Fibroblast of villous mesenchyme (primary cell): ENCODE measurements at places on chromosomes 12 and 14. TPM values are rescaled to one million over a fixed set of nuclear protein-coding genes. Genes with fewer than 3 reads are reported as not detected.

The PIK3C2G gene
- not detected in 2 replicates for total RNA-seq

The ARID2 gene
- total RNA-seq = 19.3 and 25.0 TPM in 2 replicates

The RNU4-1 gene
- total RNA-seq = under 0.01 TPM in 2 replicates

The SLC25A3 gene
- 620 and 668 TPM in 2 replicates for total RNA-seq

The NEUROD4 gene
- not detected in 2 replicates for total RNA-seq

The SLC7A7 gene
- 3.9 and 5.5 TPM in 2 replicates for total RNA-seq

The TMEM116 gene
- 5.5 and 7.3 TPM in 2 replicates for total RNA-seq

The ZC2HC1C gene
- 0.64 and 2.2 TPM in 2 replicates for total RNA-seq

The CCDC88C gene
- under 0.01 and 0.32 TPM in 2 replicates for total RNA-seq

The NR4A1 gene
- total RNA-seq = 2.2 and 2.9 TPM in 2 replicates

The GPX2 gene
- total RNA-seq = not detected in 2 replicates

The TAS2R30 gene
- 7.4 and 9.1 TPM in 2 replicates for total RNA-seq

The HOXC6 gene
- 1.6 and 1.7 TPM in 2 replicates for total RNA-seq

The GRIP1 gene
- total RNA-seq = 0.32 and 1.7 TPM in 2 replicates

The RAD51AP1 gene
- 9.3 and 18.1 TPM in 2 replicates for total RNA-seq

The OAS1 gene
- total RNA-seq = under 0.01 and 0.86 TPM in 2 replicates

The IFT43 gene
- 37.4 and 51.0 TPM in 2 replicates for total RNA-seq

The MAX gene
- total RNA-seq = 53.5 and 57.9 TPM in 2 replicates

The KRT79 gene
- not detected in 2 replicates for total RNA-seq

The KRT72 gene
- total RNA-seq = not detected in 2 replicates
